ENCODE measurements at places on chromosomes 3 and 15.

DNA sequence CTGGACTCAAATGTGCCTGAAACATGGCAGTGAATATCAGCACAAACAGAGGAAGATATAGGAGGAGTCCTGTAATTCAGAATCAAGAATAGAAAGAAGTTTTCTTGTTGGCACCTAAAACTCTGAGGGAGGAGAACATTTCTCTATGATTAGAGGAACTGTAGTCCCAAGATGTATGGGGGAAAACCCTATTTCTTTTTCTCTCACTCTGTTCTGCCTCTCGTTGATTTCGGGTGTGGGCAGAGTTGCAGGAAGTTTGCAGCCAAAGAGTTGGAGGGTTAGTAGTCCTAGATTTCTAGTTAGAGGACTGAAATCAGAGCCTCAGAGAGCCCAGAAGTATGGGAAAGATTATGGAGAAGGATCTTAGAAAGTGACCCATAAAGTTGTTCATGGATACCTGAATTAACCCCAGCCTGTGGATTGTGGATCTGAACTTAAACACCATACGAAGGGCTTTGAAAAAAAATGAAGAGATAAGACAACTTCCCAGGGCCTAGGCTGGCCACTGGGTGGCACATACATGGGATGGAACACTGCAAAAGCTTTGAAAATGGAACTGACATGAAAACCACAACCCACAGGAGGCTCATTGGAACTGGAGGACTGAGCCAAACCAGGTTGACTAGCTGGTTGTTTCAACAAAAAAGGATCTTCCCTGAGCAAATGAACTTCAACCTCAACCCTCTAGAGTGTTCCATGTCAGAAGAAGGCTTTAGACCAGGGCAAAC, 34.6 kb downstream of the FMN1 start:
- DNase-seq, result no peak

DNA sequence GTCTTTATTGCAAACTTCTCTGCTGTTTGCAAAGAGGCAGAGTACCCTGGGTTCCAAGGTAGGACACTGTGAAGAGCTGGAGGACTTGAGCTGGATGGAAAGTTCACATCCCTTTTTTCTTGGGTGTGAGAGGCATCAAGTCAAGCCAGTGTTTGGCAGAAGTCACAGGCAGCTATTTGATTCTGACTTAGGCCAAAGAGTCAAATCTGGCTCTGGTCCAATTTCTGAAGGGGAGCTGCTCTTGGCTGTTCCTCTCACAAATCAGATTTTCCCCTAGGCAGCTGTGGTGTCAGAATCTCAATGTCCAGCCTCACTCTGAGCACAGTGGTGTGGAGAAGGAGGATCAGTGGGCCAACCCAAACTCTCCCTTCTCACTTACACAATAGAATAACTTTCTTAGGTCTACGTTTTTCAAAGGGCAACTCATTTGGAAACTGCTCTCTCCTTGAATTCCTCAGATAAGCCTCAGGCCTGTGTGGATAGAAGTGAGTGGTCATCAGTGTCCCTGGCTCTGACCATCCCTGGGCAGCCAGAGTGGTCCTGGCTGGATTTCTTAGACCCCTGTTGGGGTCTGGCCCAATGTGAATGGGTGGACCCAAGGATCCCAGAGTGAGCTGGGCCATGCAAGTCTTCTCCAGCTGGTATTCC, 18.2 kb upstream of the AMOTL2 start:
- DNase-seq, result no peak

- no peak for DNase-seq
These were observed 56.3 kb downstream of the ISG20 start for GRCh38 chr15:88695101-88695500.

DNA sequence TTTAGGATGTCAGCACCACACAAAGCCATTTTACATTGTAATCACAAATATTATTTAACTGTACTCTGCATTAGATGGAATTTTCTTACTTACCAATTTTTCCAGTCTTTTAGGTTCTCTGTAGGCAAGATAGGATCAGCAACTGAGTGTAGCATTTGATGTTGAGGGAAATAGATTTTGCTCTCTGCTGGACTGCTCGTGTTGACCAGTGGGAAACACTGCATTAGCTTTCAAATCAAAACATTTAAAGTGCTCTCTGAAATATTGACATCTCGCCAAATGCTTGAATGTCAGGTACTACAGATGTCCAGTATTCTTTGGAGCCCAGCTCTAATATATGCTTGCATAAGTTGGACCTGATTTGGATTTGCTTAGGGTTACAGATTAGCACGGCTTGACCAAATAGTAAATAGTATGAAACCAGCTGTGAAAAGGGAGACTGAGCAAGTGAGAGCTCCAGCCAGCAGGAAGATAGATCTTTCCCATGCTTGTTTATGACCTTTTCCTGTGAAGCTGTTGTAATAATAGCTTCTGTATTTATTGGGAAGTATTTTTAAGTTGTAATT, 29.5 kb downstream of the P2RY14 start:
- no peak for DNase-seq

- no peak for DNase-seq
These were observed 261.4 kb downstream of the ZMAT3 start for GRCh38 chr3:178810181-178810580.

- no peak for DNase-seq
These were observed 9.6 kb downstream of the MCM2 start for GRCh38 chr3:127607675-127608361.

GRCh38 chr3:180264479-180264878, 227.7 kb upstream of the PEX5L start:
- no peak for DNase-seq

All from GDM1 (cell line).